ENCODE measurements at places on chromosomes 6 and 20. TPM values are rescaled to one million over a fixed set of nuclear protein-coding genes. Genes with fewer than 3 reads are reported as not detected.

GRCh38 chr6:38974389-38975151, 74.0 kb upstream of the GLP1R start:
- no peak for DNase-seq

The HLA-DOA gene
- total RNA-seq = 0.14 TPM

The RAMACL gene
- 0.04 TPM for total RNA-seq

DNA sequence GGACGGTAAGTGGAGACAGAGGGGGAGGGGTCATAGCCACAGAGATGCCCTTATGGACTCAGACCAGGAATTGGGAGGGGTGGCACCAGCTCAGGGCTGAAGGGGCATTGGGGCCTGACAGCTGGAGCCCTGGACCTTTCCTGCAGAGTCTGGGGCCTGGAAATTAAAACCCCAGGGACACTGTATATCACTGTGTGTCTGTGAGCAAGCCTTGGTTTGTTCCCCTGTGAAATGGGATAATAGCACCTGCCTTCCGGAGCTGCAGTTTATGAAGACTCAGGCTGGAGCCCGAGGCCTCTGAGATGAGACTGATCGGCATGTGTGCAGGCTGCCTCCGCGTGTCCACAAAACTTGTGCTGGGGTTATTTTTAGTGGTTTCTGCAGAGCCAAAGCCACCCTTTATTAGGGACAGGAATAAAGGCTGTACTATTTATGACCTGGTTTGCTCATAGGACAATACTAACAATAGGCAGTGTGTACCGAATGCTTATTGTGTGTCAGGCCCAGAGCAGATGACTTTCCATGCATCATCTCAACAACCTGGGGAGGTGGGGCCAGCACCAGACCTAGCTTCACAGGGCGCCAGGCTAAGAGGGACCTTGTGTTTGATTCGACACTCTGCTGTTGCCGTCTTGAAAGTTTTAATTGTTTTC, 22.6 kb downstream of the MYH7B start:
- no peak for DNase-seq

DNA sequence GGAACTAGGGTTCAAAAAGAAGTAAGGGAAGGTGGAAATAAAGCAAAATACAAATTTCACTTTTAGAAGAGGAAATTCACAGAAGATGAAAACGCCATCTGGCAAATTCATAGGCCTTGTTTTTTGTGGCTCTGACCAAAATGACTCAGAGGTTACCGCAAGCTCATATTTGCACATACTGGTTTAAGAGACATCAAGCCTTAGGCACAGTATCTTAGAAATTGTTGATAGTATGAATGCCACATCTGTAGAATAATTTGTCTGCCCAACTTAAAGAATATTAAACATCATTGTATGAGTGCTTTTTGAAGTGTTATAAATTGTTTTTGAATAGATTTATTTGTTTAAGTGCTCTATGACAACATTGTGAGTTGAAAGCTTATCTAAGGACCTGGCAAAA, 10.6 kb downstream of the TAAR1 start:
- peak; percentile 70 for DNase-seq

The TMEM14A gene
- 148 TPM for total RNA-seq

The ZC2HC1B gene
- not detected for total RNA-seq

DNA sequence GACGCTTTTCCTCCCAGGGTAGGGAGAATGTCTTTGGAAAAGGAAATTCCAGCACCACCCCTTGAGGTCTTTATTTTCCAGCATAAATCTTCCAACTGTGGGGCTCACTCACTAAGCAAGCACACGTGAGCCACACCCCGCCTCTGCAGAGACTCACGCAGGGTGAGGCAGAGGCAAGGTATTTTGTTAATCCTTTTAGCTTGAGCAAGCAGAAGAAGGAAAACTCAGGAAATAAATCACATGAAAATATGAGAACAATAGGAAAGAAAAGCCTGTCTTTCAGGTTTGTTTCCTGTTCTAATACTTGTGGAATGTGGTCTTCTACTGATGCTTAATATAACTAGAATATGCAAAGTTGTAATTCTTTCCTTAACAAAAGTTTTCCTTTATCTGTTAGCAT, 4.1 kb upstream of the PHACTR2 start:
- DNase-seq = peak; percentile 34

- DNase-seq = peak; percentile 62
Observed at GRCh38 chr6:36340618-36341454, 4.1 kb upstream of the BNIP5 start.

- DNase-seq = no peak
Observed at GRCh38 chr6:164345327-164345726, 930.8 kb downstream of the QKI start.

The RBPJL gene
- not detected for total RNA-seq

GRCh38 chr6:489001-489400, 97.4 kb downstream of the IRF4 start:
- no peak for DNase-seq

DNA sequence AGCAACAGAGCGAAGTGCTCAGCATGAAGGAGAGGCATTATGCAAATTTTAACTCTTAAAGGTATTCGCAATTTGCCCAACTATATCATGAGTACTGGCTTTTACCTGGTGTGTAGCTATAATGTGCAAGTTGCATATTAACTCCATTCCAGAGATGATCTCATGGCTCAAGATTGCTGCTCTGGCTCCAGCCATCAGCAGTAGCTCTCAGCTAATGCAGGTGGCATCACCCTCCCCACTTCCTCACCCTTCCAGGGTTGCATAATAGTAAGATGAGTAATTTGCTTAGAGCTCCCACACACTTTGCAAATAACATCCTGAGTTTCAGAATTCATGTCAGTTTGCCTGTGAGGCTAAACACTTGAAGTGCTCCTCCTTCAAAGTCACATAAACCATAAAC, 15.9 kb upstream of the PCSK2 start:
- DNase-seq = peak; percentile 42

DNA sequence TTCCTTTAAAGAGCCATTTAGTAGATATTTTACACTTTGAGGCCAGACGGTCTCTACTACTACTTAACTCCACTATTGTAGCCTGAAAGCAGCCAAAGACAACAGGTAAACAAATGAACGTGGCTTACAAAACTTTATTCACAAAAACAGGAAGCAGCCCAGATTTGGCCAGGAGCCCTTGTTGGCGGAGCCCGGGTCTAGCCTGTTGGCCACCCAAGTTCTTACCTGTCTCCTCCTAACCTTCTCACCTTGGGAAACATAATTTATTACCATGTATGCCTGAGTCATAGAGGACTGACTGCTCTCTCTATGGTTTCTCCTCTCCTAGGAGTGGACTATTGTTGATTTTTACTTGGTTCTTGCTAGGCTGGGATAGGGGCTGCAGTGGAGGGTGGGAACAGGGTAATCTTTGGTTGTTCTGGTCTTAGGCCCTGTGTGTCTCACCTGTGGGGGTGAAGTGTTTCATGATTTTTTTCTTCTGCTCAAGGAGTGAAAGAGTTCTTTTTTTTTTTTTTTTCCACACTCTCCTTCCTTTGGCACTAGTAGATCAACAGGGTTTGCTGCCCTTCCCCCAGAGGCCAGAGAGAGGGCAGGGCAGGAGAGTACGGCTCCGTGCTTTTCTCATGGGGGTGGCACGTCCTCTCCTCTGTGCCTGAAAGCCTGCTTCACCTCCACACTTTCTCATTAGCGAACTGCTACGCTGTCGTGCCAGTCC, 90.0 kb downstream of the RPP40 start:
- DNase-seq = no peak

The FOXQ1 gene
- total RNA-seq = 0.52 TPM

DNA sequence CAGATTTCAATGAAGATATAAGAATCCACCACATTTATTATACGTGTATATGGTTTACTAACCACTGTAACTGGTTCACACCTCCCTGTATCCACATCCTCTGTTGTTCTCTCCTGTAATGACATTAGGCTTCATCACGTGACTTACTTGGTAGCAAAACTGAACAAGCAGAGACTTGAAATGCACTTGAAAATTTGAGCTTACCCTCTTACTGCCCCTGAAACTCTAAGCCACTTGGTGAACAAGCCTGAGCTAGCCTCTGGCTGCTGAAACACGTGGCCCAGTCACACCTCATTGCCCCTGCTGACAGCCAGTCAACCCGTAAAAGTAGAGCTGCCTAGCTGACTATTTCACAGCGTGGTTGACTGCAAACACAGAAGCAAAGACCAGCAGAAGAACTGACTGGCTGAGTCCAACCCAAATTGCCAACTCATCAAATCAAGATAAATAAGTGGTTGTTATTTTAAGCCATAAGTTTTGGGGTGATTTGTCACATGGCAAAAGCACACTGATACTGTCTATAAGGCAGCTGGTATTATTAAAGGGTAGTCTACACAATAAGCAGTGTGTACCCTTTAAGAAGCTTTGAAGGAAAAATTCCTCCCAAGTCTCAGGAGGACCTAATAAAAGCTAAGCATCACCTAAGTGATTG, 109.0 kb downstream of the RALGAPA2 start:
- no peak for DNase-seq

- no peak for DNase-seq
Observed at GRCh38 chr6:45371924-45372573, 5.7 kb downstream of the SUPT3H start.

DNA sequence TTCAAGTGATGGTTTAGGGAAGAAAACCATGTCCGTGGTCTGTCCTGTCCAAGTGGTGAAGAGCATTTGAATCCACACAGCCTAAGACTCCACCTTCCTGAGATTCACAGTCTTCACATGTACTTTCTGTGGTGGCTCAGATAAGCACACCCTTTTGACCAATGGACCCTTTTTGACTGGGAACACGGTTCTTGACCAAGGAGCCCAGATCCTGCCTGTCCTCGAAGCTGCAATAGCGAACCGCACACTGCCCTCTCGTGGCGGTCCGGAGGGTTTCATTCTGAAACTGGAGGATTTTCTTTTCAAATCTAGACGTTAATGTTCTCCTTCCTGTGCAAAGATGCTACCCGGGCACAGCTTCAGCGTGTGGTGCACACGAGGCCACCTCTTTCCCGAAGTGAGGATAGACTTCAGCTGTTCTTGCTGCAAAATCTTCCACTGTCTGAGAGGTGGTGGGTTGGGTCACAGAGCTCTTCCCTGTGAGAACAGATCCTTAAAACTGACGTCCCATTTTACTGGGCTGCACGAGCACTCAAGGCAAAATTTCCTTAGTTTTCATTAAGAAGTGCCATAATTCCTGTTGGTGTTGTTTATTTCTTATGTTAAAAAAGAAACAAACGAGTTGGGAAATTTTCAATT, 90.5 kb downstream of the SYNJ2 start:
- peak; percentile 32 for DNase-seq

DNA sequence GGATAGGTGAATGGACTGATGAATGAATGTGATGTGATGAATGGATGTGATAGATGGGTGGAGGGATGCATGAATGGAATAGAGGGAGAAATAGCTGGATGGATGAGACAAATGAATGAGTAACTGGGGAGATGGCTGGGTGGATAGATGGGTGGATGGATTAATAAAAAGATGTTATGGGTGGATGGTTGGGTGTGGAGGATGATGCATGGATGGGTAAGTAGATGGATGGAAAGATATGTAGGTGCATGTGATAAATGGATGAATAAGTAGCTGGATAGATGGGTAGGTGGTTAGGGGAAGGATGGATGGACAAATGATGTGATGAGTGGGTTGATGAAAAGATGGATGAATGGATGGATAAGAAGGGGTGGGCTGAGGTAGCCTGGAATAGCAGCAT, 4.7 kb downstream of the HNF4A start:
- DNase-seq = no peak

The MUC21 gene
- not detected for total RNA-seq

The CLDN20 gene
- not detected for total RNA-seq

GRCh38 chr6:17851001-17851719, 136.3 kb downstream of the KIF13A start:
- DNase-seq = no peak

DNA sequence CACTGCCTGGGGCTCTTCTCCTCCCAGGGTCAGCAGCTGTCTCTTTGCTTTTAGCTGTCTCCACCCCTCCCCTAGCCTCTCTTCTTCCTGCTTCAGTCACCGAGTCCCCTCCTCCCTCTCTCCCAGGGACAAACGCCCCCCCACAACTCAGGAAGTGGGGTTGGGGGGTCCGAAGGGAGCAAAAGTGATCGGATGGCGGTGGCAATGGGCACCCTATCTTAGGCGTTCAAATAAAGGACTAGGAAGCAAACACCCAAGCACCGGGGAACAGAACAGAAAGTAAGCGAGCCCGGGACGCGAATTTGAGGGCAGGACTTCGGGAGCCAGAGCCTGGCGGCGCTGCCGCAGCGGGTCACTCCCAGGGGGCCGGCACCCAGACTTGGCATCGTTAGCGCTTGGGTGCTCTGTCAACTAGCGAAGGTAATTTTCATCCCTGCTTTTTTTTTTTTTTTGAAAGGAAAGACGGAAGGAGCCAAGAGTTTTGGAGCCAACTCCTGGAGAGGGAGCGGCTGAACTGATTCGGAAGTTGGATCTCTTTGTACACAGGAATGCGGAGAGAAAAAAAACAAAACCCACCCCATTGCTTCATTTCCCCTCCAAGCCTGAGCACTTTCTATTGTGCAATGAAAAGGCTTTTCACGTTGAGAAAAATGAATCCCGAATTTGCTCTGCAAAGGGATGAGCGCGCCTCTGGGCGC, 815 bp upstream of the ITPR3 start:
- DNase-seq = no peak

- no peak for DNase-seq
Observed at GRCh38 chr20:44579313-44580081, 2.9 kb upstream of the PKIG start.

GRCh38 chr20:33465481-33466302, 22.1 kb upstream of the SNTA1 start:
- DNase-seq = no peak

- DNase-seq = no peak
Observed at GRCh38 chr6:166638573-166638964, 11.5 kb upstream of the RPS6KA2 start.

DNA sequence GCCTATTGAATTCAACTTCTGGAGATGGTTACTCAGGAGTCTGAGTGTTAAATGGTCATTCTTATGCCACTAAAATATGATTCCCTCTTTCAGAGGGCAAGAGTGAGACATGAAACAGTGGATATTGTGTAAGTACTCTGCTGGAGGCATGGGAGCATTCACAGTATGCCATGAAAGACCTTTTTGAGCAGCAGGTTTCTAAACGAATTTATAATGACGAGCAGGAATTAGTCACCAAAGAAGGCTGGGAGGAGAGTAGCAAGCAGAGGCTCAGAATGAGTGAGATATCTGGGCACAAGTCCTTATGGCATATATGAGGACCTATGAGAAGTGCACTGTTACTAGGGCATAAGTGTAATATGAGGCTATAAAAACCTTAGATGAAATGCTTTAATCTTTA, 10.9 kb upstream of the MYB start:
- DNase-seq = no peak

GRCh38 chr6:144921206-144921975, 636.3 kb downstream of the UTRN start:
- no peak for DNase-seq

DNA sequence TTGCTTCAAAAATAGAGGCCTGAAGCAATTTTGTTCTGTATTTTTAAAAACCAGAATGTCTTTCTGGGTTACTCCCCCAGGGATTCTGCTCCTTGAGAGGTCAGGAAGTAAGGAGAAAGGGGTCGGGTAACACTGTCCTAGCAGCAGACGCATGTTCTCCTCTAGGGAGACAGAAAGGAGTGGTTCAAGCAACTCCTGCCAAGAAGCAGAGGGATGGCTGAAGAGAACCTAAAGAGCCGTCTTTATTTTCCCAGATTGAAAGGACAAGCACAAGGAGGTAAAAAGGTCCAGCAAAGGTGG, 58.0 kb upstream of the SLC4A11 start:
- DNase-seq = no peak

Measured in H4 (cell line).